ENCODE measurements at places on chromosomes 12 and 14.

GRCh38 chr12:32501835-32502333 lies 102.5 kb downstream of the FGD4 start:
- no peak for DNase-seq

- no peak for DNase-seq
These were observed 113.0 kb upstream of the WSCD2 start for GRCh38 chr12:108016022-108016564.

DNA sequence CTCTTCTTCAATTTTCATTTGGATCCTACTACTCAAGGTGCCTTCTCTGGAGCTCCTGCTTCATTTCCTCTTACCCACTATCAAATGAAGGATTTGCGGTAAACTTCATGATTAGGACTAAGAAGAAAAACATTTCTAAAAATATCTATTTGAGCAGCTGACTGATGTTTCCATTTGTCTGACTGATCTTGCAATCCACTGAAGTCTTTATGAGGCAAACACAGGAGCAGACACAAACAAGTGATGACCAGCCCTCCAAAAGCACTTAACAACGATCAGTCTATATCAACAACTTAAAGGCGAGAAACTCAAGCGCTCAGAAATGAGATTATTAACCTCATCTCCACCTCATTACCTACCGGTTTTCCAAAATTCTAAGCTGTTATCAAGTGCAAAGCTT lies 26.2 kb downstream of the OSBPL8 start:
- DNase-seq: no peak

GRCh38 chr14:65940056-65940735 lies 527.7 kb downstream of the FUT8 start:
- no peak for DNase-seq

GRCh38 chr12:13023811-13024530 lies 20.2 kb upstream of the FAM234B start:
- DNase-seq: no peak

DNA sequence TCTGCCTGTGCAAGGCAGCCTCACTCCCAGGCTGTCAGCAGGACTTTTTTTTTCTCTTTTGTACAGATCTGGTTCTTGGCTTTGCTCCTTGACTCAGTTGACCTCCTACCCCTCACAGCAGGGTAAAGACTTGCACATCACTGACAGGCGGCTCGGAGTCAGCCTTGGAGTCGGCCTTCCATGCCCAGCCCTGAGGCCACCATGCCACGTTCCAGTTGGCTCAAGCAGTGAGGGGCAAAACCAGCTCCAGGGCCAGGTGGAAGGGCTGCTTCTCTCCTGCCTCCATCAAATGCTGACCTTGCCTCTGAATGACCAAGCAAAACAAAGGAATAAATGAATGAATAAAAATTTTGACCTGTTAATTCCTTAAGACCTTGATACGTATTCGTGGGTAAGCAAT lies 27.6 kb downstream of the JAG2 start:
- no peak for DNase-seq

DNA sequence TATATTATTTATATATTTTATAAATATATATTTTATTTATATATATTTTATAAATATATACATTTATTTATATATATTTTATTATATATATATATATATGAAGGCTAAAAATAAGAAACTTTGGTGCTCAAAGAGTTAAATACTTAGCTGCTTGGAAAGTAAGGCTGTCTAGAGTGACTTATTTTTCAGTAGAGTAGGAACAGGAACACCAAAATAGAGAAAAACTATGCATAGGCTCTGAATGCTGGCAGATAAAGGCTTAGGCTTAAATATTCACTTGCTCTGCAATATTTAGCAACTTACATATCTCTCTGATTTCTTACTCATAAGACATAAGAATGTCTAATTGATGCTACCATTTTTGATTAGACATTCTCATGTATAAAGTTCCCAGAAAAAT lies 991.2 kb downstream of the VRK1 start:
- no peak for DNase-seq

DNA sequence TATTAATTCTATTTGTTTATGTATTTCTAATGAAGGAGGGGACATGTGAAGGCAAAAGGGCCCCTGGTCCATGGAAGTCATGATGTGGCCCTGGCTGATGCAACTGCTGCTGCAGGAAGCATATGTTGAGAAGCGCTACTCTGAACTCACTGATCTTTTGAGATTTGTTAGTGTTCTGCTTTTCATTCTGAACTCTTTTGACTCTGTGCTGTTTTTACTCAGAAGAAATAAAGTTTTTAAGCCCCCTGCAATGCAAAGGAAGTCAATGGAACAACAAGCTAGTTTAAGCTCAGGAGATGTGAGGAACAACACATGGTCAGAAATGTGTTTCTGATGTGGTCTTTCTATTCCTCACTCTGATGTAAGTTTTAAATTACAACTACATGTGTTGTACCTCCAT lies 88.9 kb upstream of the BTG1 start:
- no peak for DNase-seq

- DNase-seq: no peak
These were observed 176.6 kb upstream of the KITLG start for GRCh38 chr12:88756917-88757316.

- no peak for DNase-seq
These were observed 12.9 kb upstream of the CORO1C start for GRCh38 chr12:108744021-108744897.

DNA sequence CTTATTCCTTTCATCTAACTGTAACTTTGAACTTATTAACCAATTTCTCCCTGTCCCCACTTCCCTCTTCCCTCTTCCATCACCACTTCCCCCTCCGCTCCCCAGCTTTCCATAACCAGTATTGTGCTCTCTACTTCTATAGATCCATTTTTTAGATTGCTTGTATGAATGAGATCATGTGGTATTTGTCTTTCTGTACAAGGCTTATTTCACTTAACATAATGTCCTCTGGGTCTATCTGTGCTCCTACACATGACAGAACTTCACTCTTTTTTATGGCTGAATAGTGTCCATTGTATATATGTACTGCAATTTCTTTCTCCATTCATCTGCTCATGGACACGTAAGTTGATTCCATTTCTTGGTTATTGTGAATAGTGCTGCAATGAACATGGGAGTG lies 14.4 kb downstream of the ERP27 start:
- DNase-seq: no peak

- no peak for DNase-seq
These were observed 5.7 kb downstream of the AHNAK2 start for GRCh38 chr14:104972301-104973134.

DNA sequence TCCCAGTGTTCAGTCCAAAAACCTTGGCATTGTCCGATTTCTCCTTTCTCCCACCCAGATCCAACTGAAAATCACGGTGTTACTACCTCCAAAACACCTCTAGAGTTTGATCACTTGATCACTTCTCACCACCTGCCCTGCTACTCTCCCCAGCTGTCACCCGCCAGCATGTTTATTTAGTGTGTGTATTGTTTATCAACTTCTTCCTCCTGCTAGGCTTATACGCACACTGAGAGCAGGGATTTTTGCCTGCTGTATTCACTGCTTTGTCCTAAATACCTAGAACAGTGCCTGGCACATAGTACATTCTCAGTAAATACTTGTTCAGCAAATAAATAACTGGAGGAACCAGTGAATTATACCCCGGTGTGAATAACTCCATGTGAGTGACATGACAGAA lies 5.0 kb downstream of the BDKRB1 start:
- no peak for DNase-seq

DNA sequence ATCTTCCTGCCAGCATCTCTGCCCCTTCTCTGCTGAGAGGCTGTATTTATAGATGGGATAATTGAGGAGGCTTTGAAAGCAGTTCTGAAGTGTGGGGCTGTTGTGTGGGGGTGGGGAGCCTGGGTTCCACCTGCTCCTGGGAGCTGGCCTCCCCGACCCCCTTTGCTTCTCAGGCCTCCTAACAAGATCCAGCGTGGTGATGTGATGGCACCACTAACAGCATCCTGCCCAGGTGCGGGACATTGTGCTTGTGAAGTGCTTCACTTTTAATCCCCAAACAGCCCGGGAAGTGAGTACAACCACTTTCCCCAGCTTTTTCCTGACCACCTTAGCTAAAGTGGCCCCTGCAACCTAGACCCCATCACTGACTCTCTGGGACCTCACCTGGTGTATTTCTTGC lies 95.1 kb upstream of the NRXN3 start:
- DNase-seq: no peak

DNA sequence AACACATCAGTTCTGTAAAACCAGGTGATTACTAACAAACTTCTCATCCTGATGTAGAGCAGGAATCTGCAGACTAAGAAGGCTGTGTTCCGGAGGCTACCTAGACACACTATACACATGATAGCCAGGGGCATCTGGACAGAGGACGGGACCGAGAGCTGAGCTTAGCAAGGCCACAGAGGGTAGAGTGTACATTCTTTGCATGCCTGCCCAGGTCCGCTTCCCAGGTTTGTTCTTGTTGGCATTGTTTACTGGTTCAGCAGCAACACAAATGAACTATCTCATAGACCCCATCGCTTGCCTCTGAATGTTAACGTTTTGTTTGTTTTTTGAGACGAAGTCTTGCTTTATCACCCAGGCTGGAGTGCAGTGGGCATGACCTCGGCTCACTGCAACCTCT lies 17.7 kb upstream of the TEAD4 start:
- no peak for DNase-seq

- no peak for DNase-seq
These were observed 54.1 kb downstream of the LRP6 start for GRCh38 chr12:12212769-12213168.

DNA sequence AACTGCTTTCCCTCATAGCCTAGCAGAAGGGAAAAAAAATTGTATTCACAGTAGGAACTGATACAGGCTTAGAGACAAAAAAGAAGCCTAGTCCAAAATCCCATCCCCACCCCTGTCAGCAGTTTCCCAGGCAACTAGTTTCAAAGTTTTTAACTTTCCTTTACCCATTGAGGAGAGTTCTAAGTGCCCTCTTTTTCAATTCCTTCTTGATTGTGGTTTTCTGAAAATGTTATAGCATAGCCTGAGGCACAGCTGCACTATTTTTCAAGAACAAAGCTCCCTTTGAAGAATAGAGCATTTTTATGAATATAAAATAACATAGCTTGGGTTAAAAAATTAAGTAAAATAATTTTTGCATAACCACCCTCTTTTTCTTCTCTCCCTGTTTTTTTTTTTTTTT lies 81.6 kb downstream of the IPO8 start:
- no peak for DNase-seq

- DNase-seq: no peak
These were observed 169.3 kb downstream of the KTN1 start for GRCh38 chr14:55749201-55749812.

GRCh38 chr14:24249230-24250021 lies 7.0 kb upstream of the TINF2 start:
- no peak for DNase-seq

DNA sequence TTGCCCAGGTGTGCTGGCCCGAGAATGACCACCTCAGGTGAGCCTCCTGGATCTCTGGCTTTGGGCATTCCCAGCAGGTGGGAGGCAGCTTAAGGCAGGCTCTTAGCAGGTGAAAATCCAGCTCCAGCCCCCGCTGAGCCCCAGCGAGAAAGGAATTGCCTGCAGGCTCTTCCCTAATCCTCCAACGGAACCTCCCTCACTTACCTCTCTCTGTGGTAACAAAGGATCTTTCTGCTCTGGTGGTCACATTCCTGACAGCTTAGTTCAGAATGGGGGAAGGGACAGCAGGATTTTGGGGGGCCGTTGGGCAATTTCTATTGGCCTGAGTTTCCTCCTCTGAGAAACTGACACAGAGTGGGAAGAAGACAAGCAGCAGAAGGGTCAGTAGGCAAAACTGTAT lies 116.0 kb upstream of the LHX5 start:
- DNase-seq: no peak

GRCh38 chr12:116295327-116296263 lies 18.1 kb upstream of the MED13L start:
- DNase-seq: no peak

DNA sequence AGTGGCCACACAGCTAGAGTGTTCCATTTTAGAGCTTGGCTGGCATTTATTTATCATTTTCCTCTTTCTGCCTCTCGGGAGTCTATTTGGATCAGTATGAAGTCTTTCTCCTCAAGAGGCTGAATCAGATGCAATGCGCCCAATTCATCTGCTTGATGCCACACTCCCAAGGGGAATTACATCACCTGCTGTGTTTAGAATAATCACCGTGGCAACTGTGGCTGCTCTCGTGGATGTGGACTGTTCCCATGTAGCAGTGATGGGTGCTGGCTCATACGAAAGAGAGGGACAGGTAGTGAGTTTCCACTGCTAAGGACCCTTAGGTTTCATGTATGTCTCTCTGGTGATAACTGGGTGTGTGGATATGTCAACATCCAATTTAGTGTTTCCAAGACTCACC lies 70.7 kb downstream of the SRRM4 start:
- DNase-seq: no peak

DNA sequence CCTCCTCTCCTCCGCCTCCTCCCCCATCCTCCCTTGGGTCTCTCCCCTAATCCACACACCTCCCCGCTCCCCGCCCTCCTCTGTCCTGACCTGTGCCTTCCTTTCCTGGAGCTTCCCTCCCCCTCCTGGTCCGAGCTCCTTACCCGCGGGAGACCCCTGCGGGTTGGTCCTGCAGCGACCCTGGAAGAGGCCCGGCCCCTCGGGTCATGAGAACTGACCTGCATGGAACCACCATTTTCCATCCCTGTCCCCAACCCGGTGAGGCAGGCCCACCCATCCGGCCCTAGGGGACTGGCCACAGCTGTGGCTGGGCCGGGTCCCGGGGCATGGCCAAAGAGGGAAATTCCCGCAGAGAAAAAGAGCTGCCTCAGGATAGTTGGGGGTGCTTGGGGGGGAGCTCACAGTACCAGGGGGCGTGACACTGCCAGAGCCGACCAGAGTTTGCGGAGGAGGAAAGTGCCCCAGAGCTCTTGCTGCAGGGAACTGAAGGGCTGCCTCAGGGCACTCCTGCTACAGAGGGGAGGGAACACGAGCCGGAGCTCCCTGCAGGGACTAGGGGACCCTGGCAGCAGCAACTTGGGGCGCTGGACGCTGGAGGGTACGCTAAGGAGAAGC lies 613 bp downstream of the ARHGEF40 start:
- DNase-seq: no peak

DNA sequence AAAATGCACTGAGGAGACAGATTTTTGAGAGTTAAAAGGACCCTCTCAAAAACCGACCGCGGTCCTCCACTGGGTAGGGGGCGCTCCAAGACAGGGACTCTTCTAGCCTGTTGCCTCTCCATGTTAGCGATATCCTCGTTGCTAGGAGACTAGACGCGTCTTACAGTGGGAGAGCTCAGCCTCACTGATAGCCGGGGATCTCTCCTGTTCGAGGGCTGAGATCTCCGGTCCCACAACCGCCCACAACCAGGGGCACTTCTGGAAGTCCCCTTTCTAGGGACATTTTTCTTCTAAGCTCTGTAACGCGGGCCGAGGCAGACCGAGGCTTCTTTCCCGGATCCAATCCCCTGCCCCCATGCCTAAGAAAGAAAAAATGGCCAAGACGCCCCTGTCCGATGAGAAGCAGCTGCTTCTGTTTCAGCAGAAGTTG lies 21.3 kb downstream of the FKBP11 start:
- DNase-seq: no peak

DNA sequence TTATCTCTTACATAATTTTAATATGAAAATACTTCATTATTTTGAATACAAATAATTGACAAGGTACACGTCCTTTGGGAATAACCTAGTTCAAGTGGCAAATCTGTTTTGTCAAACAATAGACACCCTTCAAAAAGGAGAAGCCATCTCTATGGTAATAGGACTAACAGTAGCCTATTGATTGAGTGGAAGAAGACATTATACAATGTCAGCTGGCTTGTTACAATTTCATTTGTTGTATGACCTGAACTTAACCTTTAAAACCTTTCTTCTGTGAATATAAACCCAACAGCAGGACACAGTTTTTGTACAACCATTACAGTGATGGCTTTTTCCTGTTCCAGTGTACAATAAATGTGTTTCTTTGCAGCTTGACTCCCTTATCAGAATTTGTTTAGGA lies 8.1 kb downstream of the TMEM260 start:
- DNase-seq: no peak

- no peak for DNase-seq
These were observed 12.9 kb upstream of the CALM1 start for GRCh38 chr14:90383731-90384542.
